ENCODE measurements at places on chromosomes 12 and 14.

DNA sequence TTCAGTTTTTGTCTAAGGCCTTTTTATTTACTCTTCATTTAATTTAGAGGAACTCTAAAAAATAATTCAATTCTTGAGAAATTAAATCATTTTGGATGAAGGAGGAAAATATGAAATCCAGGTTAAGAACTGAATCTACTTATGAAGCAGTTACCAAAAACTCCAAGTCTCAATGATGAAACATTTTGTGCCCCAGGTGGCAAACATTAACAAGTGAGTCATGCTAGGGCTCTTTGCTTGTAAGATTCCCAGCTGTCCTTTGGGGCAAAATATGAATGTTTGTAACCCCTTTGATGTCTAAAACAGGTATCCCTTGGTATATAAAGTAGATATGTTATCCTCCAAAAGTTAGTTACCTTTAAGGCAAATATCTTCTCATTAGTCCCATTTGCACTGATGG is 202.4 kb downstream of the NEDD1 start:
- DNase-seq, result no peak

GRCh38 chr14:100571837-100572236 is 15.4 kb downstream of the BEGAIN start:
- DNase-seq, result no peak

DNA sequence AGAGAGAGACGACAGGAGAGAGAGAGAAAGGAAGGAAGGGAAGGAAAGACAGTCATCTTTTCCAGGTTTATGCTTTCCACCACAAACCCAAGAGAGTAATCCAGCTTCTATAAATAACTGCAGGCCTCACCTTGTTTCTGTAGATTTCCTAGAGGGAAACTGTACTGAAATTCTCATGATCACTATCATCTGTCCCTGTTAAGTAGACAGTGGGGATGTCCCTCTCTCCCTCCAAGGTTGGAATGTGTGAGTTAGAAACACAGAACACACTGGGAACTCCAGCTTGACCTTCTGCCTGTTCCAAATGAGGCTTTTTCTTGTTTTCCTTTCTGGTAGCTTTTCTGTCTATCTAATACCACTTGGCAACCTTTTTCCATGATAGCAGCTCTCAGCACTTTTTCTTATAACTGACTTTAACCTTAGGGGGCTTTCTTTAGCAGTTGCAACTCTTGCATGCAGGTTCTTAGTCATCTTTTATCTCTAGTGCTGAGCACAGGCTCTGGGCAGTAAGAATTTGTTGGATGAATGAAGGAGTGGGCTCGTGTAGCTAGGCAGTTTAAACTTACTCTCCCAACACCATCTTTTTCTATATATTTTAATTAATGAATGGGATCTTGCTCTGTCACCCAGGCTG is 22.8 kb upstream of the FBXO33 start:
- DNase-seq, result no peak

DNA sequence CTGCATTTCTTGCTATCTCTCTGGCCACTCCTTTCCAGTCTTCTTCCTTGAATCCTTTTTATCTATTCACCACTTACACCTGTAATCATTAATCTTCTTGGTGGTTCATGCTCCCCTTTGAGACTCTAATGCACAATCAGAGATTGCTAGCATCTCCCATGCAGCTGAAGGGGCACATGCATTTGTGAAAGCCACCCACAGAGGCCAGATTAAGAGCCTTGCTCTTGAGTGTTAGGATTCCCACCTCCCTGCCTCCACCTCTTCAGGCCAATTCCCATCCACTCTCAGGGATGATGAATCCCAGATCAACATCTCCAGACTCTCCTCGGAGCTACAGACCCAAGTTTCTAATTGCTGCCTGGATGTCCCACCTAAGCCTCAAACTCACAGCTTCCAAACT is 19.4 kb upstream of the KRT18 start:
- no peak for DNase-seq

DNA sequence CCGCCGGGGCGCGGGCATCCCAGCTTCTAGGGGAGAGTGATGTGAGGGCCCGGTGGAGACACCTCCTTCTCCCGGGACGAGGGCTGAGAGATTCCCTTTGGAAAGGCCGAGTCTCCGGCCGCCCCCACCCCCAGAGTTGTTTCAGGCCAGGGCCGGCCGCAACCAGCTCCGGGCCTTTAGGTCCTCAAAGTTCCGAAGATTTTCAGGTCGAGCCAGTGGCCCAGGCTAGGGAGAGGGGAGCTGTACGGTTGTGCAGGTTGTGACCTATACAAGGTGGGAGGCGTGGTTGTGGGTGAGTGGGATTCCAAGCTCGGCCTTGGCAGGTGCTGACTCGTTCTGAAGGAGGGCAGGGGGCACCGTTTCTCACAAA is 18.4 kb upstream of the ANKRD33 start:
- DNase-seq, result no peak

GRCh38 chr12:14410177-14410576 is 44.7 kb downstream of the ATF7IP start:
- no peak for DNase-seq
